ENCODE measurements at places on chromosomes 16 and 17. TPM values are rescaled to one million over a fixed set of nuclear protein-coding genes. Genes with fewer than 3 reads are reported as not detected.

Gene CDH15
- not detected for total RNA-seq

Gene KRTAP4-5
- total RNA-seq: not detected

Gene TBC1D3D
- 0.83 TPM for total RNA-seq

Gene SRL
- total RNA-seq: 4.1 TPM

Gene DRC3
- 1.1 TPM for total RNA-seq

Gene SPN
- 2.2 TPM for total RNA-seq

Gene NATD1
- 8.8 TPM for total RNA-seq

Gene C17orf50
- not detected for total RNA-seq

Gene NUFIP2
- 46.9 TPM for total RNA-seq

Gene DHRS11
- 3.5 TPM for total RNA-seq

Gene GLTPD2
- not detected for total RNA-seq

Gene PRSS33
- not detected for total RNA-seq

Gene CCP110
- total RNA-seq: 16.1 TPM

Gene WSCD1
- total RNA-seq: 4.2 TPM

Gene TEX14
- total RNA-seq: 0.14 TPM

All from posterior vena cava (tissue), 2 donors.